ENCODE measurements at places on chromosomes 2 and 18.

GRCh38 chr2:235500761-235501672 lies 7.2 kb downstream of the AGAP1 start:
- DNase-seq, result peak; percentile 24

GRCh38 chr2:113231064-113231463 lies 47.7 kb downstream of the PAX8 start:
- no peak for DNase-seq

DNA sequence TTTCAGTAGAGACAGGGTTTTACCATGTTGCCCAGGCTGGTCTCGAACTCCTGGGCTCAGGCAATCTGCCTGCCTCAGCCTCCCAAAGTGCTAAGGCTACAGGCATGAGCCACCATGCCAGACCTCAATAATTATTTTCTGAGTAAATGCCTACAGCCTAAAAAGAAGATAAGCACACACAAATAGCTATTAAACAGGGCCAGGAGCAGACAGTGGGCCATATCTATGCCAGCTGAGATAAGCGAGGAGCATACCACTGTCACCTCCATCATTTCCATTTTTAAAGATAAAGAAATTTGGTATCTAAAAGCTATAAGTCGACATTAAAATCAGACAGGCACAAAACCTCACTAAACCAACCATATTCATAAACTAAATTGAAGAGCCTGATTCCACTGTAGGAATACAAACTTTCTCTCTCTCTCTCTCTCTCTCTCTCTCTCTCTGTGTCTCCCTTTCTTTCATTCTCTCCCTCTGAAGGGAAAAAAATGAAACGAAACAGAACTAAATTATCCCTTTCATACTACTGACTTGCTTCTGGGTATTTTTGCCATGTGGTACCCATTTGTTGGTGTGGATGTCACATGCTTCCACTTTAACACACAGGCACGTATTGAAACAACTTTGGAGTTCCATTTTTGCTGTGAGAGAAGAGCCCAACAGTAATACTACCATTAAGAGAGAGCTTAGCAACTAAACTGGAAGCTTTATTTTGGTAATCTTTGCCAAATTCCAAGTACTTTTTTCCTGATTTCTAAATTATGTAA lies 51.0 kb downstream of the FARSB start:
- no peak for DNase-seq

DNA sequence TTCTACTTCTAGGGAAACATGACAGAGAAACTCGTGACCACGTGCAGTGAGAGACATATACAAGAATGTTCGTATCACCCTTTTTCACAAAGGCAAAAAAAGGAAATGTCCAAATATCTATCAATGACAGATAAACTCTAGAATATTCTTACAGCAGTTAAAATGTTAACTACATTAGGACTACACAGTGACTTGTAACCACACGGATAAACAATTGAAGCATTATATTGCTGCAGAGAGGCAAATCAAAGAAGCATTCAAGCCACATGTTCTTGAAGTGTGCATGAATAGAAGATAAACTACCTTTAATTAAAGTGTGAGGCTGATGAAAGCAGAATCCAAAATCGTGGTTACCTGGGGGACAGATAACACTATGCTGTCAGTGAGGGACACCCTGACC lies 935.3 kb upstream of the KLHL29 start:
- DNase-seq, result no peak

GRCh38 chr2:173571021-173571821 lies 216.5 kb downstream of the CDCA7 start:
- no peak for DNase-seq

Measured in activated T-cell treated with anti-CD3 and anti-CD28 coated beads, Interleukin-2, amount 50 U/mL, for 48 hours (primary cell).